ENCODE measurements at places on chromosomes 3 and 15.
A peak's percentile ranks its signal among the peaks of the same experiment; 100 is the strongest.

GRCh38 chr15:39034816-39035215 is 470.2 kb upstream of the RASGRP1 start:
- no peak for DNase-seq

DNA sequence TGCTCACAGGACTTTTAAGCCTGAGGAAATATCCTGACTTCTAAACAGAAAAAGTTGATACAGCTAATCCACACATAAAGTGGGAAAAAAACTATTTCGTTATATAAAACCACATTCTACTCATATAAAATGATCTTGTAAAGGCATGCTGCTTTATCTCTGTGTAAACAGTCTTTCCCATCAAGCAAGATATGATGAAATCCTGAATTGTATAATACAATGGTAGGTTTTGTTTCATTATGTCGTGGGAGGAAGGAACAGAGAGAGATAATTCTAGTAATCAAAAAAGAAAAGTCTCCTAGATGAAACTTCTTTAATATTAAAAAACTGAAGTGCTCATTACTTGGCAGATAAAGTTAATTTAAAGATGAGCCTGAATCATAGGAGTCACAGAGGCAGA is 92.6 kb upstream of the SNTN start:
- DNase-seq, result no peak

DNA sequence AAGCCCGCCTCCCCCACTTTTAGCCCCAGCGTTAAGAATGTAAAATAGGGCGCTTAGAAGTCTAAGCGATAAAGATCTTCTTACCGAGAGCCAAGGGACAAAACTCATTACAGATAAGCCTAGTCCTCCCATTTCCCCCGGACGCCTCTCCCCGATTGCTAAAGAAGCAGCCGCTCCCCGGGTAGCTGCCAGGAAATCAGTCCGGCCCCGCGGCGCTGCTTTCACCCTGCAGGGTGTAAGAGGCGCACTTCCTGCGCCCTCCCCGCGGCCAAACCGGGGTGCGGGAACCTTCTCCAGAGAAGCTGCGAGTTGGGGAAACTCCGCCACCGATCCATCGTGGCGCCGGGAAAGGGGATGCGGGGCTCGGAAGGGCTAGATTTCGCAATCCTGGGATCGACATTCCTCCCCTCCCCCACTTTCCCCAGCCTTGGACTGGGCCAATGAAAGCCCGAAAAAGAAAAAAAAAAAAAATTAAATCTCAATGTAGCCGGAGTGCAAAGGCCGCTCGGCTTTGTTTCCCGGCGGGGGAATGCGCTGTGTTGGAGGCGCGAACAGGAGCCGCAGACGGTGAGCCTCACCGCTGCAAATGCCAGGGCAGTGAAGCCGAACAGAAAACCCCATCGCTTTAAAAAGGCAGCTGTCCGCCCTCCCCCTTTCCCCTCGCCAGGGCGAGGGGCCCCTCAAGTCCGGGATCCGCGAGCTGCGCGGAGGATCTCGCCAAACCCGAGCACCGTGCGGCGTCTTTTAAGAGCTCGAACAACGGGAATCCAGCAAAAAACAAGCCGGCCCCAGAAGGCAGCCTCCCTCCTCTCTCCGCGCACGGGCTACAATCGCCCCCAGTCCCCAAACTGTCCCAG is 626 bp upstream of the PTPRG start:
- peak; percentile 51 for DNase-seq

DNA sequence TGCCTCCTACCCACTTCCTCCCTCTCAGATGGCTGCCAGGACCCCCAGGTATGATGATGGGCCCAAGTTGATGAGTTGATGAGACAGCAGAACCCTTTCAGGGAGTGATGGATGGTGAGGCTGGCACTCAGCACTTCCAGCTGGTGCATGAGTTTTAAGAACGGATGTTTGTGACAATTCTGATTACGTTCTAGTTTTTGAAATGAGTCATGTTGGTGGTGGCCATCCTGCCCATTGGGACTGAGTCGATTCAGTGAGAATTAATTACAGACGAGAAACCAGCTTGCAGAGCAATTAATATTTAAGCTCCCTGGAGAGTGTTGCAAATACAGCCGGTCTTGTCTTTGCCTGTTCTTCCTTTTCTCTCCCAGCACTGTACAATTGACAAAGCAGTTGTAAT is 56.9 kb upstream of the NR2C2 start:
- peak; percentile 41 for DNase-seq

DNA sequence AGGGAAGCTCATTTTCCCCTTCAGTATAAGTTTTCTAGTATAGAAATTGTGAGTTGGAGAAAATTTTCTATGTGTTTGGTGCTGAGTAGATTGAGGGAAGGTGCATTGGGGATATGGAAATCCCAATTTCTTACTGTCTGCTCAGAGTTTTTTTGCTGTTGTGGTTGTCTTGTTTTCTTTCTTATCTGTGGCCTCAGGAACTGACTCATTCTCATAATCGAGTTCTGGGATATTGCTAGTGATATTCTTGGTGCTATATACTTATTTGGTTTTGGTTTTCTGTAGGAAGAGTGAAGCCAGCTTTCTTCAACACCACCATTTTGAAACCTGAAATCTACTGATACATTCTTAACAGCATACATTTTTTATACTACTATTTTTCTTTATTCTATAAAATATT is 869.2 kb downstream of the DIPK2A start:
- DNase-seq, result no peak

DNA sequence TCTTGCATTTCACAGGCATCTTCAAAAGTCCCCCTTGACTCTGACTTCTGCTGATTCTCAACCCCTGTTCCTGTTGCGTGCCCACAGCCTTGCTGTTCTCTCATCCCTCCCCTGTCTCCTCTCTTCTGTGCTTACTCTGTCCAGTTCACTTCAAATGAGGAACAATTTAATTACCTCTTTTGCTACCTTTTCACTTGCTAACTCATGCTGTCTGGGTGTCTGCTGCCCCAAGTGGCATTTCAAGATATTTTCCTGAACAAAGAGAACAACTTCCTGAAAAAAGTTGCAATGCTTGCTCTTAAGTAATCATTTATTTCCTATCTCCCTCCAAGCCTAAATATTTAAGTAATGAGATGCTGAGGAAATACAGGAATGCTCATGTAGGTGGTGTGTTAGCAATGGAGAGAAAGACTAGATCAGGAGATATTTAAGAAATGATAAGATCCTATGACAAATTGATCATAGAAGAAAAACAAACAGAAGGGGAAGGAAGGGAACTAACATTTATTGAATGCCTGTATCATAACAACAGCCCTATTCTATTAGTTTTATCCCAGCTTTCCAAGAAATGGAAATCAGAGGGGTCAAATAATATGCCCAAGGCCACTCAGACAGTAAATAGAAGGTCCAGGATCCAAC is 42.2 kb downstream of the SV2B start:
- no peak for DNase-seq

- peak; percentile 45 for DNase-seq
Observed at GRCh38 chr3:111610189-111610588, 15.0 kb upstream of the ZBED2 start.
